Parietal lobe (tissue), 2 donors: ENCODE measurements at places on chromosomes 4 and X. TPM values are rescaled to one million over a fixed set of nuclear protein-coding genes. Genes with fewer than 3 reads are reported as not detected.

PCYT1B gene
- total RNA-seq, result 26.3 TPM

RBM46 gene
- total RNA-seq, result not detected

GLUD2 gene
- 1.6 TPM for total RNA-seq

REELD1 gene
- not detected for total RNA-seq

C4orf46 gene
- 18.5 TPM for total RNA-seq

CACNA1F gene
- total RNA-seq, result not detected

L1CAM gene
- total RNA-seq, result 195 TPM
